Left kidney (tissue), 8 donors: ENCODE measurements at places on chromosomes 6 and 20.

DNA sequence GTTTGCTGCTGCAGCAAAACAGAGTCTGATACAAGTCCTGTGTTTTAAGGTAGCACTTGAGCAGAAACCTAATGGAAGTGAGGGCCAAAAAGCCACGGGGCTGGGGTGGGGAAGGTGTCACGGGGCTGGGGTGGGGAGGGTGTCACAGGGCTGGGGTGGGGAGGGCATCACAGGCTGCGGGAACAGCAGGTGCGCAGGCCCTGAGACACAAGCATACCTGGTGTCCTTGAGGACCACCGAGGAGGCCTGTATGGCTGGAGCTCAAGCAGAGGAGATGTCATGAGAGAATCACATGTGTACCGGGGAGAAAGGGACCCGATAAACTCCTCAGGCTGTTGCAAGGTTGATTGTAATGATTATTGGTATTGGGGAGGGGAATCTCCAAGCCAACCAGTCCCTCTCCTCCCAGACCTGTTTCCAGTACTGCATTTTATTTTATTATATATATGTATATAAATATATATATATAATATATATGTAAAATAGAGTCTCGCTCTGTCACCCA is 13.6 kb upstream of the SPO11 start:
- no peak for DNase-seq

DNA sequence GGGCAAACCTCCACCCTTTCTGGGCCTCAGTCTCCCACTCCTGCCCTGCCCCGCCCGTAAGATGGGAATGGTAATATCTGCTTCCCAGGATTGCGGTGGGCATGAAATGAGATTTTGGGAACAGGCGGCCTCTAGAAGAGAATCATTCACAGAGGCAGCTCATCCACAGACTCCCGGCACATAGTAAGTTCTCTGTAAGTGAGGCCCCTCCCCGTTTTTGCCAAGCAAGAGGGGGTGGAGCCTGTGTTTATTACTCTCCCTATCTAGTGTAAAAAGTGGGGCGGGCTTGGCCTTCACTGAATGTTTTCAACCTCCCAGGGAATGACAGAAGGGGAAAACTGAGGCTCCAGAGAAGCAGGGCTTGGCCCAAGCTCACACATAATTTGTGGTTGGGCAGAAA is 20.0 kb downstream of the SUN5 start:
- no peak for DNase-seq

DNA sequence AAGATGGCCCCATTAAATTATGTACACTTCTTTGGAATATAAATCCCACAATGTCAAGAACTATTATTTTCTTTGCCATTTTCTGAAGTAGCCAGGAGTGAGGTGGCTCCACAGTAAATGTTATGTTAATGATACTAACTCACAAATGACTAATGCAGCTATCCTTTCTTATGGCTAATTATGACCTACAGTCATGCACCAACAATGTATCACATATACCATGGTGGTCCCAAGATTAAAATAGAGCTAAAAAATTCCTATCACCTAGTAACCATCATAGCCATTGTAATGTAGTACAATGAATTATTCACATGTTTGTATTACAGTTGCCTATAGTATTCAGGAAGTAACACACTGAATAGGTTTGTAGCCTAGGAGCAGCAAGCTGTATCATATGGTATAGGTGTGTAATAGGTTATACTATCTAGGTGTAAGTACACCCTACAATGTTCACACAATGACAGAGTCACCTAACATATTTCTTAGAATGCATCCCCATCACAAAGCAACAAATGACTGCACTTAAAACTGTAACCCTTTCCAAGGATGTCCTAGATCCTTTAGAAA is 15.3 kb downstream of the ECHDC1 start:
- DNase-seq: no peak

- peak; percentile 2 for DNase-seq
These were observed 84.8 kb upstream of the HDAC2 start for GRCh38 chr6:114055763-114056162.

GRCh38 chr6:130958468-130958867 is 104.6 kb downstream of the EPB41L2 start:
- no peak for DNase-seq
